Hippocampal formation (tissue), 2 donors: ENCODE measurements at places on chromosomes 4 and X.

- DNase-seq: peak; percentile 1
These were observed 108.0 kb downstream of the ITM2A start for GRCh38 chrX:79259073-79259689.

GRCh38 chr4:182448281-182449151 lies 205.3 kb downstream of the TENM3 start:
- peak; percentile 60 for DNase-seq

GRCh38 chrX:17608888-17609287 lies 128.4 kb upstream of the SCML1 start:
- no peak for DNase-seq

DNA sequence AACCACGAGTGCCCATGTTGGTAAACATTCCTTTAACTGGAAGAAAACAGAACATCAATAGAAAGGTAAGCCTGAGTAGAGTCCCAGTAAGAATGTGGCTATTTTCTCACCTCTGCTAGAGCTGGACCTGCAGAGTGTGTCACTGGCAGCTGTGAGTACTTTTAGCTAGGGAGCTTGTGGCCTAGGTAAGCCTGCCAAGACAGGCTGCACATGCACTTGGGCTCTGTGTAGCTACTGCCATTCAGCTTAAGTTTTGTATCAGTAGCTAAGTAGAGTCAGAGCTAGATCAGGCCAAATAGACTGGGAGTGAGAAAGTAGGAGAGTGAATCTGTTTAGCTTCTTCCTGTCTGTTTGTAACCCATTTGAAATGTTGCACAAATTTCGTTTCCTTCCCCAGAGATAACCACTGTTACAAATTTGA lies 35.3 kb downstream of the RBPJ start:
- DNase-seq: no peak

DNA sequence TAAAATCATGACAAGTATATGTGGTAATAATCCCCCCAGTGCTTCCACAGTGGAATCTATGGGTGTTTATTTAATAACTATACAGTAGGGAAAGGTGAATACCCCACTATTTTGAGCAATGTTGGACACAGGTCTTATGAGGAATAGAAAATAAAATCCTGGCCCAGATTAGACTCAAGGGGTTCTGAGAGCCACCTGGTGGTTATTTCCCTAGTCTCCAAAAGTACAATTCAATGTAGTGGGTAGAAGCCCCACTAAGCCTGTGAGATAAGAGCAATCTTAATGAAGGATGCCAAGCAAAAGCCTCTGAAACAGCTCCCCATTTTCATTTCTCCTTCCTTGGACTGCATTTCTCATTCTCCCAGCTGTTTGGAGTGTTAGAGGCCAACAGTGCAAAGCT lies 328.2 kb upstream of the NR3C2 start:
- no peak for DNase-seq

- DNase-seq: no peak
These were observed 147.1 kb downstream of the GLRA2 start for GRCh38 chrX:14676431-14676830.

DNA sequence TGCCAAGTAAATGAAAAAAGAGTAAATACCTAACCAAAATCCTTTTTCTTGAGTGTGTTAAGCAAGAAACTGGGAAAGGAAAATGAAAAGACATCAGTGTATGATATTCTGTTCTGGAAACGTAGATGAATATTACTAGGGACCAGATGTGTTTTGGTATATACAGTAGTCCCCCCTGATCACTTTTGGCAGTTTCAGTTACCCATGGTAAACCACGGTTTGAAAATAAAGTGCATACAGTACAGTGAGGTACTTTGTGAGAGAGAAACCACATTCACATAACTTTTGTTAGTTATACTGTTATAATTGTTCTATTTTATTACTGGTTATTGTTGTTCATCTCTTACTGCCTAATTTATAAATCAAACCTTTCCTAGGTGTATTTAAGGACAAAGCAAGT lies 250.9 kb downstream of the TENM3 start:
- no peak for DNase-seq

- no peak for DNase-seq
These were observed 167.8 kb downstream of the NDST4 start for GRCh38 chr4:114945616-114946015.

GRCh38 chr4:87553182-87553581 lies 24.0 kb upstream of the SPARCL1 start:
- DNase-seq: no peak

GRCh38 chr4:109429545-109429944 lies 4.1 kb upstream of the SEC24B start:
- no peak for DNase-seq

DNA sequence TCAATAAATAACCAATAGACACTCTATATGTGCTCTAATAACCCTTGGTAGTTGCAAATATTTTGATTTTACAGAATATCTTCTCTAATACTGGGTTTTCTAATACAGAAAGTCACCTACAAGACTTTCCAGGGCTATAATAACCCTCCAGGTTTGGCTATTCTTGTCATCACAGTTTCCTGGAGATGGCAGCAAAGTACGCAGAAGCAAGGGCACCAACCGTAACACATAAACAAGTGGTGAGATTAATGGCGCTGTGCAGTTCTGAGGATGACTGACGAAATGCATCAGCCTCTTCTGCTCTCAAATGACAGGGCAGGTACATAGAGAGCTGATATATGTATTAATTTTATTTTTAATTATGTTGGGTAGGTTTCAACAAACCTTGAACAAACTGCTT lies 122.4 kb downstream of the C4orf33 start:
- DNase-seq: peak; percentile 11

DNA sequence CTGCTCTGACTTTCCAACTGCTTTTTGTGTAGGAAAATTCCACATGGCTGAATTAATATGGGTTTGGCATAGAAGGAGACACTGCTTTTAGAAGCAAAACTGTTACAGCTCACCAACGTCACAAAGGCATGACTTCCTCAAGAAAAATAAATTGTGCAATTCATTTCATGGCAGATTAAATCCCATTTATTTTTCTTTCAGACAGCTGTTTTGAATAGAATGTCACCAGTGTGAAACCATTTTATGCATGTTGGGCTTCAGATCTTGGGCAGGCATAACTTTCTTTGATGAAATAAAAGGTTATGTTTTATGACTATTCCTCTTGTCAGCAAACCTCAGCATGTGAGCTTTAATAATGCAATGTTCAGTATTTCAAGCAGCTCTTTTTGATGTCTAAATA lies 542.8 kb downstream of the GALNTL6 start:
- DNase-seq: no peak

DNA sequence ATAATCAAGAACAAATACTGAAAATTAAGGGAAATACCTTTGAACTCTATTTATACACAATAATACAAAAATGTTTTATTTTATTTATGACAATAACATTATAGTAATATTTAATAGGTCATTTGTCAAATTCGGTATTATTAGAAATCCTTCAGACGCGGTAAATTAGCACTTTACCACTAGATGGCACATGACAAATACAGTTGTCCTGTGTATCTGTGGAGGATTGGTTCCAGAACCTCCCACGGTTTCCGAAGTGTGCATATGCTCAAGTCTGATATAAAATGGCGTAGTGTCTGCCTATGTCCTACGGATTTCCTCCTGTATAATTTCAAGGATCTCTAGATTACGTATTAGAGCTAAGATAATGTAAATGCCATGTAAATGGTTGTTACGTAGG lies 8.1 kb upstream of the LINC00632 start:
- DNase-seq: no peak

- DNase-seq: no peak
These were observed 327.3 kb downstream of the CAMK2D start for GRCh38 chr4:113434247-113434587.
